ENCODE measurements at places on chromosomes 7 and 10. TPM values are rescaled to one million over a fixed set of nuclear protein-coding genes. Genes with fewer than 3 reads are reported as not detected.

Gene MRPL43
- 114 TPM for total RNA-seq

Gene SHTN1
- total RNA-seq: 2.9 TPM

Gene SAMD9L
- not detected for total RNA-seq

Gene PRPS1L1
- total RNA-seq: not detected

Gene TAS2R39
- not detected for total RNA-seq

Gene PTN
- 183 TPM for total RNA-seq

Gene PNLIP
- not detected for total RNA-seq

Gene ATP5F1C
- 498 TPM for total RNA-seq

Gene EPO
- 0.60 TPM for total RNA-seq

Gene CCL26
- not detected for total RNA-seq

Gene INHBA
- 5.7 TPM for total RNA-seq

Gene SAP25
- 1.5 TPM for total RNA-seq

Gene MACC1
- 0.06 TPM for total RNA-seq

Gene PPP1R17
- not detected for total RNA-seq

Gene SUPV3L1
- total RNA-seq: 26.4 TPM

Gene CHN2
- 19.0 TPM for total RNA-seq

GRCh38 chr7:123622660-123623386 is 21.2 kb downstream of the ASB15 start:
- DNase-seq: peak; percentile 26
- no peaks in the 10 kb centered on the region for H3K27me3 ChIP-seq
- H3K4me3 ChIP-seq: no peak overlapping the region

DNA sequence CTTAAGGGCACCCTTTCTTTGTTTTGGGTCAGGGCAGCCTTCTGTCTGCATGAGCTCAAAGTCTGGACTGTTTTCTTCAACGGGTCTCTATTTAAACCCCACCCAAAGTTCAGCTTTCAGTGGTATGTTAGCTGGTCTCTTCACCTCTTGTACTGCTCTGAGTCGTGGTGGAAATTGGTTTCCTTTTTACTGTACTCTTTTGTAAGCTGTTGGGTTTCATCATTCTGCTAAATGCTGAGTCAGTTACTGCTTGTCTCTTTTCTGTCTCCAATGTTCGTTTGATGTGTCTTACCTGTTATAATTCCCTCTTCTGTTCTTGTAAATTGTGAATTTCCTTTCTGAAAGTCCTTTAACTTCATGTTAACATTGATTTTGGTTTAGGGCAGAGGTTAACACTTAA is 64.1 kb upstream of the MALRD1 start:
- no peaks in the 10 kb centered on the region for H3K27me3 ChIP-seq
- no peak overlapping the region for H3K27ac ChIP-seq
- DNase-seq: no peak
- no peak overlapping the region for H3K4me3 ChIP-seq

GRCh38 chr7:27299861-27300260 is 57.3 kb downstream of the EVX1 start:
- H3K4me3 ChIP-seq: no peak overlapping the region
- DNase-seq: no peak
- H3K27me3 ChIP-seq: no peaks in the 10 kb centered on the region
- no peaks in the 10 kb centered on the region for H3K4me1 ChIP-seq
- H3K36me3 ChIP-seq: no peaks in the 10 kb centered on the region

DNA sequence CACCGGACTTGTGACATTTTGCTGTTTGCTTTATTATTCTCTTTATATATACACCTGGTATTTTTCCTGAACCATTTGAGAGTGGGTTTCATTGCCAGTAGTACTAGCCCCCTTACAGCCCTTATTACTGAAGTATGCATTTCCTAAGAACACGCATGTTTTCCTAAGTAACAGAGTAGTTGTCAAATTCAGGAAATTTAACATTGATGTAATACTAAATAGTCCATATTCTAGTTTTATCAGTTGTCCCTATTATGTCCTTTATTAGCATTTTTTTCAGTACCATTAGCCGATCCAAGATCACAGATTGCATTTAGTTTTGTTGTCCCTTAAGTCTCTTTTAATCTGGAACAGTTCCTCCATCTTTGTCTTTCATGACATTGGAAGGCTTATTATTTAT is 8.0 kb downstream of the KMT2E start:
- H3K27ac ChIP-seq: no peak overlapping the region
- no peak overlapping the region for H3K4me3 ChIP-seq
- H3K27me3 ChIP-seq: no peaks in the 10 kb centered on the region
- H3K36me3 ChIP-seq: no peaks in the 10 kb centered on the region
- peaks cover 37% of the 10 kb centered on the region for H3K4me1 ChIP-seq

GRCh38 chr7:39510864-39511354 is 55.3 kb upstream of the YAE1 start:
- H3K36me3 ChIP-seq: no peaks in the 10 kb centered on the region
- H3K27ac ChIP-seq: no peak overlapping the region
- DNase-seq: no peak
- no peaks in the 10 kb centered on the region for H3K4me1 ChIP-seq
- H3K27me3 ChIP-seq: no peaks in the 10 kb centered on the region

- no peaks in the 10 kb centered on the region for H3K36me3 ChIP-seq
- H3K4me1 ChIP-seq: no peaks in the 10 kb centered on the region
- H3K27ac ChIP-seq: no peak overlapping the region
- no peak for DNase-seq
Measured at GRCh38 chr7:22851145-22851544, 28.5 kb upstream of the TOMM7 start.

GRCh38 chr10:17195083-17195482 is 6.4 kb downstream of the TRDMT1 start:
- H3K27me3 ChIP-seq: no peaks in the 10 kb centered on the region
- H3K4me3 ChIP-seq: no peak overlapping the region
- H3K4me1 ChIP-seq: peaks cover 11% of the 10 kb centered on the region
- DNase-seq: no peak
- H3K36me3 ChIP-seq: no peaks in the 10 kb centered on the region

DNA sequence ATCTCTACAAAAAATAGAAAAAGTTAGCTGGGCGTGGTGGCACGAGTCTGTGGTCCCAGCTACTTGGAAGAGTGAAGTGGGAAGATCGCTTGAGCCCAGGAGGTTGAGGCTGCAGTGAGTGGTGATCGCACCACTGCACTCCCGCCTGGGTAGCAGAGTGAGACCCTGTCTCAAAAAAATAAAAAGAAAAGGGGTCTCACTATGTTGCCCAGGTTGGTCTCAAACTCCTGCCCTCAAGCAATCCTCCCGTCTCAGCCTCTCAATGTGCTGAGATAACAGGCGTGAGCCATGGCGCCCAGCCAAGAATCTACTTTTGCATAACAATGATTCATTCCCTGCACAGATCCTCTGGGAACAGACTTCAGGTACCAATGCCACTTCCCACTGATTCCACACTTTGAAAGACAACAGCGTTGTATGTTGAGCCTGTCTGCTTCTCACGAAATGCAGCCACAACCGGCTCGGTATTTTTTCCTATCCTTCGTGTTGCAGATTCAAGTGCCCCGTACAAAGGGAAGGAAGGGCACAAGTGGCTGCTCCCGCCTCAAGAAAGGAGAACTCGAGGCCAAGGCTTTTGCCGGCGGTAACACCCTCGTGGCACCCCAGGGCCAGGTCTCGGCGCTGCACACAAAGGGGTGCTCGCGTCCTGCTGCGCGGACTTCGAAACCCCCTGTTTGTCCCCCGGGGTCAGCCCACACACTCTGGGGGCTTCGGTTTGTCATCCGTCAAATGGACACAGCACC is 745 bp downstream of the DAGLB start:
- peak overlapping the region; percentile 77 for H3K4me3 ChIP-seq
- peak; percentile 62 for DNase-seq
- no peaks in the 10 kb centered on the region for H3K27me3 ChIP-seq
- peaks cover 11% of the 10 kb centered on the region for H3K36me3 ChIP-seq
- no peaks in the 10 kb centered on the region for H3K4me1 ChIP-seq
- peak overlapping the region; percentile 82 for H3K27ac ChIP-seq

GRCh38 chr7:116339564-116339963 is 129.2 kb downstream of the TES start:
- no peak overlapping the region for H3K4me3 ChIP-seq
- no peak overlapping the region for H3K27ac ChIP-seq
- H3K4me1 ChIP-seq: peaks cover 13% of the 10 kb centered on the region
- no peak for DNase-seq

DNA sequence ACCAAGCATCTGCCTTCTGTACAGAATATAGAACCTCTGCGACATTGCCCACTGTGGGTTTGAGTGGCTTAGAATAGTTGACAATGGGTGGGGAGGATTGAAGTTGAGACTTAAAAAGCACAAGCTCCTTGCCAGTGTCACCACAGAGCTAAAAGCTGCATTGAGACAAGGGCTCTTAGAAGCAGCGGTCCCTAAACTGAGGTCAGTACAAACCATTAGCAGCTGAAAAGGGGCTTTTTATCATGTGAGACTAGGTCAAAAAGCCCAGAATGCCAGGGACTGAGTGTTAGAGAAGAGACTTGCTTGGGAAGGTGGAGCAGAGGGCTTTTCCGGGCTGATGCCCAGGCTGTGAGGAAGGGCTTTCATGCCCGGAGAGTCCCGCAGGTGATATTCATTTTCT is 91.3 kb downstream of the POU6F2 start:
- H3K4me1 ChIP-seq: peaks cover 6% of the 10 kb centered on the region
- H3K4me3 ChIP-seq: no peak overlapping the region

DNA sequence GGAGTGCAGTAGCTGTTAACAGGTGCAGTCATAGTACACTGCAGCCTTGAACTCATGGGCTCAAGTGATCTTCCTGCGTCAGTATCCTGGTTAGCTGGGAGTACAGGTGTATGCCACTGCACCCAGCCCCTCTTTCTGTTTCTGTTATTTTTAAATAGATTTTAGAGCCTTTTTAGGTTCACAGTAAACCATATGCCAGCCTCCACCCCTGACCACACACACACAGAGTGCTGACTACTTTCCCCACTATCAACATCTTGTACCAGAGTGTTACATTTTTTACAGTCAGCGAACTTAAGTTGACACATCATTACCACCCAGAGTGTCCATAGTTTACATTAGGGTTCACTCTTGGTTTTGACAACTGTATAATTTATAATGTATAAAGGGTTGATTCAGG is 32.1 kb downstream of the MARCHF5 start:
- no peaks in the 10 kb centered on the region for H3K27me3 ChIP-seq
- no peak for DNase-seq
- H3K4me1 ChIP-seq: no peaks in the 10 kb centered on the region
- peaks cover 2% of the 10 kb centered on the region for H3K36me3 ChIP-seq
- H3K4me3 ChIP-seq: no peak overlapping the region

DNA sequence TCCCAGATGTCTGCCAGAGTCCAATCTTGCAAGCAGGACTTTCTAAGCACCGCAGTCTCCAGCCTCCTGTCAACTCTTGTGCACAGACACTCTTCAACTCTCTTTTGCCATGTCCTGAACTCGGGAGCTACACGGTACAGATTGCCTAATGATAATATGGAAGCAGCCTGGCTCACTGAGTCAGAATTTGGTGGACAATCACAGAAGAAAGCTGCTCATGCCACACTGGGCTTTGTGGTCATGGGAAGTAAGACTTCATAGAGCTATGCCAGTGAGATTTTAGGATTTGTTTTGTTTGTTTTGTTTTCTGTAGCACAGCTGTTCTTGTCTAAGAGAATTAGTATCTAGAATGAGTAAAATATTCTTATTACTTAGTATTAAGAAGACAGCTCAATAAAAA is 144.1 kb upstream of the PRSS58 start:
- no peaks in the 10 kb centered on the region for H3K27me3 ChIP-seq
- no peak overlapping the region for H3K4me3 ChIP-seq
- no peaks in the 10 kb centered on the region for H3K4me1 ChIP-seq
- DNase-seq: no peak

DNA sequence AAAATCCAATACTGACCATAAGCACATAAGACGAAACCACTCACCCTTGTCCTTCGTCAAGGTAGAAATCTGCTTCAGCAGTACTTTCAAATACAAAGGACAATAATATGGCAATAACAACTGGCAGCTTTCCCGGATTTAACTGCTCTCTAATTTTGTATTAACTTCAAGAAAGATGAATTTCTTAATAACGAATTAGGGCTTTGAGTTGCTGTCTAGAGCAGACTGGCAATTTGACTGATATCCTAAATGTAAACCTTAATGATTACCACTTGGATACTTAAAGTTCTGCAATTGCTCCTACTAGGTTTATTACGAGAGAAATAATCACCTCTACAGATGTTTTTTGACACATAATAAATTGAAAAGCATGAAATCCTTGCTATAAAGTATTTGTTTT is 418.7 kb downstream of the MAGI2 start:
- H3K4me3 ChIP-seq: no peak overlapping the region
- H3K36me3 ChIP-seq: no peaks in the 10 kb centered on the region
- no peak for DNase-seq

- H3K4me1 ChIP-seq: no peaks in the 10 kb centered on the region
- H3K4me3 ChIP-seq: no peak overlapping the region
- no peak overlapping the region for H3K27ac ChIP-seq
- DNase-seq: no peak
- no peaks in the 10 kb centered on the region for H3K27me3 ChIP-seq
- no peaks in the 10 kb centered on the region for H3K36me3 ChIP-seq
Measured at GRCh38 chr10:69973678-69974077, 79.0 kb upstream of the MACROH2A2 start.

GRCh38 chr7:137439829-137440825 is 96.6 kb upstream of the PTN start:
- H3K27ac ChIP-seq: peak overlapping the region; percentile 91
- DNase-seq: no peak
- H3K4me1 ChIP-seq: peaks cover 32% of the 10 kb centered on the region

DNA sequence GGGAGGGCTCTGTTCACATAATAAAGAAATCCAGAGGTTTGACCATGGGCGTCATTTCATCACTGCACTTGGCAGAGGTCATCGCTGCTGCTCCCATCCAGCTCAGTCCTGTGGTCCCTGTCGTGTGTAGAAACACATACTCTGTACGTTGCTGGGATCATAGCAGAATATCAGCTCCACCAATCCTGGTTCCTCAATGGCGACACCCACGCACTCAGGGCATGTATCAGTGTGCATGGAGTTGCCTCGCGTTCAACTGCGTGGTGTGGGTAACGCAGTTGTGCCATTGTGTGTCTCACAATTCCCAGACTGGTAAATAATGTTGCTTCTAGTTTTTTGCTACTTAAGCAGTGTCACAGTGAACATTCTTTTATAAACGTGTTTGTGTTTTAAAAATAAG is 111.1 kb downstream of the LHPP start:
- H3K4me1 ChIP-seq: no peaks in the 10 kb centered on the region
- H3K36me3 ChIP-seq: no peaks in the 10 kb centered on the region
- H3K27me3 ChIP-seq: no peaks in the 10 kb centered on the region

- H3K36me3 ChIP-seq: no peaks in the 10 kb centered on the region
- H3K4me1 ChIP-seq: no peaks in the 10 kb centered on the region
- H3K4me3 ChIP-seq: no peak overlapping the region
- DNase-seq: peak; percentile 28
- H3K27me3 ChIP-seq: no peaks in the 10 kb centered on the region
Measured at GRCh38 chr10:88497913-88498312, 85.2 kb downstream of the RNLS start.
